ENCODE measurements at places on chromosomes 13 and 19.

DNA sequence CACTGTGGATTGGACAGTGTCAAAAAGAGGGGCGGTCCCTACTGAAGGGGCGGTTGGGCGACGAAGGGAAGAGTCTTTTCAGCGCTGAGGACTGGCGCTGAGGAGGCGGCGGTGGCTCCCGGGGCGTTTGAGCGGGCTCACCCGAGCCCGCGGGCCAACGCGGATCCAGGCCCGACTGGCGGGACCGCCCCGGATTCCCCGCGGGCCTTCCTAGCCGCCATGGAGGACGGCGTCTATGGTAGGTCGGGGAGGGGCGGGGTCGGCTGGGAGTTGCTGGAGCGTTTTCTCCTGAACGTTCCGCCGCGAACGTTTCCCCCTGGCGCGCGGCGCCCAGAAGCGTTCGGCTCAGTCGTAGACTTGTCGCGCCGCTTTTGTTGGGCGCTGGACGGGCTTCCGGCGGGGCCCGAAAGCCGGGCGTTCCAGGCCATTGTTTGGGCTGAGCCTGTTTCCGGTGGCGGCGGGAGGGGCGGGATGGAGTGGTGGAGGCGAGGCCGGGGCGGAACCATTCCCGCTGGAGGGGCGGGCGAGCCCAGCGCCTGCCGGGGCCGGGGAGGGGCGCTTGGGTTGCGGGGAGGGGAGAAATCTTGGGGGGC lies at the start of gene CYTH2:
Gene CYTH2, plus strand, starts transcription at position 81 of the 593 bp plus-strand sequence. Its CDS starts 139 bp downstream, at position 220.
- no peak for DNase-seq

- peak; percentile 43 for DNase-seq
Measured at GRCh38 chr19:6516018-6516658, 14.0 kb upstream of the TUBB4A start.

GRCh38 chr19:4624733-4625362 lies 14.5 kb upstream of the TNFAIP8L1 start:
- no peak for DNase-seq

GRCh38 chr13:65965501-65965900 lies 1264.6 kb downstream of the PCDH9 start:
- DNase-seq, result no peak

GRCh38 chr19:34644991-34645461 lies 31.9 kb downstream of the SCGB2B2 start:
- DNase-seq, result no peak

- no peak for DNase-seq
Measured at GRCh38 chr13:67574320-67575233, 344.4 kb upstream of the PCDH9 start.

DNA sequence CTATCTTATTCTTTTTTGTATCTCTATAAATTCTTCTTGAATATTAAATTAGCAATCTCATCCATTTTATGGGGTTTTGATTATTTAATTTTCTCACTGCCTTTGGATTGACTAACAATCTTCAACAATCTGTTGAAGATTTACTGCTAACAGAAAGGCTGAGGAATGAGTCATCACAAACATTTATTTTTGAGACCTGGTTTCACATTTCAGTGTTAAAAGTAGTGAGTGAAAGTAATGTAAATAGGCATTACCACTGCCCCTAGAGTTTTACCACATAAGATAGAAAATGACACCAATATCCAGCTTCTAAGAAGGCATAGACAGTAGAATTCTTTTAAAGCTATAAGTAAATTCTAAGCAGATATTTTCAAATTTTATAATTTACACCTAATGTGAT lies 472.8 kb downstream of the OLFM4 start:
- DNase-seq, result no peak

DNA sequence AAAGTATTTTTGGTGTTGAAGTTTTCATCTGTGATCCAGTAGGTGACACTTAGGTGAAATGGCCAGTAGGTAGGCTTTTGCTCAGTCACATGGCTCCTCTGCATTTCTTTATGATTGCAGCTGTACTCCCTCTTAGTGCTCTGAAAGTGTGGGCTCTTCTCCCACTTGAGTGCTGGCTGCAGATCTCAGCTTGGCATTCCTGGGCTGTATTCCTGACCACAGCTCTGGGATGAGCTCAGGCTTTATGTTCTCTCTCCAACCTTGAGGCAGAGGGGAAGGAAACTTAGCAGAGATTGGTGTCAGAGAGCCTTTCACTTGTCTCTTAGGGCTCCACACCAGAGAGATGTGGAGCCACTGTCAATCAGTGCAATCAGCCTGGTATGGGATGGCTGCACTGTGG lies 254.3 kb downstream of the NDFIP2 start:
- no peak for DNase-seq

DNA sequence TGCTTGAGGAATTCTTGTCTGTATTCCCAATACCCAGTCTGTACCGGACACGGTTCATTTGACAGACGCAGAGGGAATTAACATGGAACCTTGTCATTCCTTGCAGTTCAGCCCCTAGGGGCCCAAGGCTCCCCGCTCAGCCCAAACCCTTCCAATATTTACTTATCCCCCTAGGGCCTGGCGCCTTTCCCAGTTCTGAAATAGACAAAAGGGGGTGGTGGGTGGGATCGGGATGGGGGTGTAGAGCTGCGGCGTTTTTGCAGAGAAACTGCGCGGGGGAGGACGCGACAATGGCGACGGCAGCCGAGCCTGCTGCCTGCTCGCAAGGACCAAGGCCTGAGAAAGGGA lies 583 bp downstream of the AKAP8L start:
- DNase-seq, result no peak

GRCh38 chr19:3120611-3121276 lies 15.1 kb upstream of the GNA15 start:
- no peak for DNase-seq

DNA sequence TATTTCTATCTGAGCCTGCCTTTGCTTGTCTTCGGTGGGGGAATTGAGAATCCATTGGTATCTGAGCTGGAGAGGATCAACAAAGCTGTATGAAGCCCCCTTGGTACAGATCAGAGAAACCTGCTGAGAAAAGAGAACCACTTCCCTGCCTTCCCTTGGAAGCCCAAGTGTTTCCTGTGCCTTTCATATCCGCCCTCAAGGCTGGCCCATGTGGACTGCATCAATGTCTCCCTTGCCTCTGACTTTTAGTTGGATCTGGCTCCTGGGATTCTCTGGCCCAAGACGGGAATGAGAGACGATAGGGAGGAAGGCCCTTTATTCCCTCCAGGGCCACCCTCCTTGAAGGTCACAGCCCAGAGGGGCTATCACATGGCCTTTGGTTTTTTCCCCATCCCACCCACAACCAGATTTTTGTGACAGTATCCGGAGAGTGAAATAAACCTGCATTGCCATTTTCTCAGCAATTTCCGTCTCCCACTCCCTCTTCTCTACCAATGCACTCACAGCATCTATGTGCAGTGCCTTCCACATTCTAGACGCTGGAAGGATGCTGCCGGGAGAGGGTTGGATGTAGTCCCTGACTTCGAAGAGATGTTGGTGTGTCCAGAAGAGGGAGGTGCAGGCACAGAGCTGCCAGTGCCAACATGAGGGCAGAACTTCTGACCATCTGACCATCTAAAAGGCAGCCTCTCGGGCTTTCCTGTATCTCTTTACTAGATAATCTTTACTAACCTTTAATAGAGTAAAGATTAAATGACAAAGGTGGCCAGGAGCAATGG lies 63.8 kb downstream of the KCTD15 start:
- DNase-seq, result no peak

- DNase-seq, result no peak
Measured at GRCh38 chr13:83829810-83830209, 52.5 kb downstream of the SLITRK1 start.

- DNase-seq, result no peak
Measured at GRCh38 chr13:51523082-51523518, 61.2 kb upstream of the WDFY2 start.

- no peak for DNase-seq
Measured at GRCh38 chr19:38852231-38853044, 2.7 kb upstream of the HNRNPL start.

DNA sequence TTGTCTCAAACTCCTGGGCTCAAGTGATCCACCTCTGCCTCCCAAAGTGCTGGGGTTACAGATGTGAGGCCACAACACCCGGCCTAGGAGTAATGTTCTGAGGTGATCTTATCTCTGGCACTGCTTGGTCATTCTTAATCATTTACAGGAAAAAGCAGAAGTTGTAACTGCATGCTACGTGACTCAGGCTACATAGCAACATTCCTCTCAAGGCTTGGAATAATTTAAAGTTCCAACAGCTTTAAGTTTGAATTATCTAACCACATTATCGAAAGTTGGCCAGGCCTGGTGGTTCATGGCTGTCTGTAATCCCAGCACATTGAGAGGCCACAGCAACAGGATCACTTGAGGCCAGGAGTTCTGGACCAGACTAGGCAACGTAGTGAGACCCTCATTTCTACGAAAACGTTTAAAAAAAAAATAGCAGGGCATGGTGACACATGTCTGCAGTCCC lies 3.9 kb upstream of the B9D2 start:
- DNase-seq, result no peak

- no peak for DNase-seq
Measured at GRCh38 chr19:54452626-54453025, 3.6 kb downstream of the LENG8 start.

- no peak for DNase-seq
Measured at GRCh38 chr13:74845806-74846205, 636.2 kb downstream of the TBC1D4 start.

GRCh38 chr13:42272115-42272803 lies at the start of gene AKAP11:
Gene AKAP11 (plus strand): TSS chr13:42272152. CDS start chr13:42286349, 14,197 bp downstream.
- peak; percentile 6 for DNase-seq

DNA sequence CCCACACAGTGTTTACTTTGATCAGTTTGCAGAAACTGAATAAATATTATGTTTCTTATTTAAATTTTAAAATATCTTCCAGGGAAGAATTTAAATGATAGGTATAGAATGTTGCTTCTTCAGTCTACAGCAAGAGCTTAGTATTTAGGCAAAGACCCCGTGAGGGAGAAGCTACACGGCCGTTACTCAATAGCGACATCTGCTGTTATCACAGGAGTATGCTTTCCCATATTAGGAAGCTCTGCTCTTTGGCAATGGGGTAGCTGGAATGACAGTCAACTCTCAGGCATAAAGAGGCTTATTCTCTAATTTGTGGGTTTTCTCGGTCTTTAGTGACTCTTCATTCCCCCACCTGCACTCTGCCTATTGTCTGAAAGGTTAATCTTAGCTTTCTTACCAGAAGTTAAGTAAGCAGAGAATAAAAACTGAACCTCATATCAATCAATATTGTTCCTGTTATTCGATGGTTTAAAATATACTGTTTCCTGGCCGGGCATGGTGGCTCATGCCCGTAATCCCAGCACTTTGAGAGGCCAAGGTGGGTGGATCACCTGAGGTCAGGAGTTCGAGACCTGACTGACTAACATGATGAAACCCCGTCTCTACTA lies 13.2 kb upstream of the LHFPL6 start:
- DNase-seq, result no peak

DNA sequence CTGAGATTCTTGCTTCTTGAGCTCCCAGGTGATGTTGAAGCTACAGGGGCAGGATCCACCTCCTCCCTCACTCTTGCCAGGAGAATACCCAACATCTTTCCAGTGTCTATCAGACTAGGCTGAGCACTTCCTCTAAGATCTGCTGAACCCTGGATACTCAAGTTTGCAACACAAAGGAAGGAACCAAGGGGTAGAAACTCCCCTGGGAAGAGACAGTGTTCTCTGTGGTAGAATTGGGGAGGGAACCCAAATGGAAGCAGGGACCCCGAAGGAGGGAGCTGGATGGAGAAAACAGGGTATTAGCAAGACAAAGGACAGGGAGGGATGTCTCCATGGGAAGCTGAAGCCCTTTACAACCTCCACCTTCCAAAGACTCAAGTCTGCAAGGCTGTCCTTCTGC lies 117.6 kb downstream of the DNAJC15 start:
- no peak for DNase-seq

GRCh38 chr19:11813703-11814028 lies 407 bp upstream of the ZNF440 start:
- DNase-seq, result no peak

DNA sequence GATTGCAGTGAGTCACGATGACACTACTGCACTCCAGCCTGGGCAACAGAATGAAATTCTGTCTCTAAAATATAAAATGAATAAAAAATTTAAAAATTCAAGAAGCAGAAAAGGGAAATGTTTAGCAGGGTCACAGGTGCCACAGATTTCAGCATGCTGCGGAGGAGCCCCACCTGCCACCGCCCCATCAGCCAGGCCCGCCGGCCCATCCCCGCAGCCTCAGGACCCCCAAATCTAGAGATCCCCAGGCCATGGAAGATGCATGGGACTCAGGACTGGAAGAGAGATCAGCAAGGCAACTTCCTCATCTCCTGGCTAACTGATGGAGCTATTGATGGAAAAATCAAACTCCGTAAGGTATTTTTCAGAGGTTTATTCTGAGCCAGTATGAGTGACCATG lies 208.2 kb downstream of the UQCRFS1 start:
- no peak for DNase-seq

DNA sequence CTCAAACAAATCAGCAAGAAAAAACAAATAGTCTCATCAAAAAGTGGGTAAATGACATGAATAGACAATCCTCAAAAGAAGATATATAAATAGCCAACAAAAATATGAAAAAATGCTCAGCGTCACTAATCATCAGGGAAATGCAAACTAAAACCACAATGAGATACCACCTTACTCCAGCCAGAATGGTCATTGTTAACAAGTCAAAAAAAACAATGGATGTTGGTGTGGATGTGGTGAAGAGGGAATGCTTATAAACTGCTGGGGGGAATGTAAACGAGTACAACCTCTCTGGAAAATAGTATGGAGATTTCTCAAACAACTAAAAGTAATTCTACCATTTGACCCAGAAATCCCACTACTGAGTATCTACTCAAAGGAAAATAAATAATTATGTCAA lies 239.2 kb upstream of the RFC3 start:
- no peak for DNase-seq

GRCh38 chr13:113539822-113540221 lies 44.7 kb upstream of the TFDP1 start:
- DNase-seq, result no peak

GRCh38 chr19:13099073-13099999 lies 3.3 kb downstream of the LYL1 start:
- DNase-seq, result peak; percentile 56

GRCh38 chr13:46896341-46897137 lies at the start of gene HTR2A:
Gene HTR2A (minus strand): TSS chr13:46897053. CDS start chr13:46895906, 1,147 bp downstream.
- no peak for DNase-seq

GRCh38 chr13:51912091-51912490 lies 50.3 kb downstream of the CCDC70 start:
- no peak for DNase-seq

- DNase-seq, result no peak
Measured at GRCh38 chr13:55298201-55298600, 1842.5 kb upstream of the PRR20A start.

DNA sequence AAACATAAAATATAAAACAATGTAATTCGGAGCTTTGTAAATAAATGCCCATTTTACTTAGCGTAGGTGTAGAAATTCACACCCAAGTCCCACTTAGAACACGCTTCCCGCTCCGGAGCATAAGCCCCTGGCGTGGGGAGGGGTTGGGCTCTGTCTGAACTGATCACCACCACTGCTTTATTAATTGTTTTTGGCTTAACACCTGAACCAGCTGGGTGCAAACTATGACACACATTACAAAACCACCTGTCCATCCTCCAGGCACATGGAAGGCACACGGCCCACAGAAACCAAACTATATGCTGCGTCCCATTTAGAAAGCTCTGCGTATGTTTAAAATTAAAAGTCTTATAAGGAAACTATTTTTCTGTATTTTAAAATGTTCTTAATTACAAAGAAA lies 25.9 kb downstream of the RASA3 start:
- DNase-seq, result no peak
